ENCODE measurements at places on chromosomes 2 and 18.

GRCh38 chr18:11245879-11246278 is 96.5 kb upstream of the PIEZO2 start:
- DNase-seq = peak; percentile 86

- peak; percentile 65 for DNase-seq
Observed at GRCh38 chr2:201432038-201432620, 19.1 kb downstream of the TRAK2 start.

GRCh38 chr2:231926761-231927565 is 767 bp upstream of the NPPC start:
- no peak for DNase-seq

DNA sequence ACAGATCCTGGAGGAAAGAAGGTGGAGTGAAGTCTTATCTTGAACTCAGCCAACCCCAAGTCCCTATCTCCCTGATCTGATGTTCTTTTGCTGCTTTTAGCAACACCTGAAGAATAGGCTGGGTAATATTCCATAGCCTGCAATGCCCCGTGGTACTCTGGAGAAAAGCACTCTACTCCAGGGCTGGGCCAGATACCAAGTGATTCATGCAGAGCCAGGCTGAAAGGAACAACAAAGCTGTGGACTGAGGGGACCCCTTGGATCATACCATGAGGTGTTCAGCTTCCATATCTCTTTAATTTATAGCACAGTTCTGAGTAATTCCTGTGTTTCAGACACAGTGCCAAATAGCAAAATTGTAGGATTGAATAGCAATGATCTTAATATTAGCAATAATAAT is 130.6 kb downstream of the NXPH2 start:
- no peak for DNase-seq

DNA sequence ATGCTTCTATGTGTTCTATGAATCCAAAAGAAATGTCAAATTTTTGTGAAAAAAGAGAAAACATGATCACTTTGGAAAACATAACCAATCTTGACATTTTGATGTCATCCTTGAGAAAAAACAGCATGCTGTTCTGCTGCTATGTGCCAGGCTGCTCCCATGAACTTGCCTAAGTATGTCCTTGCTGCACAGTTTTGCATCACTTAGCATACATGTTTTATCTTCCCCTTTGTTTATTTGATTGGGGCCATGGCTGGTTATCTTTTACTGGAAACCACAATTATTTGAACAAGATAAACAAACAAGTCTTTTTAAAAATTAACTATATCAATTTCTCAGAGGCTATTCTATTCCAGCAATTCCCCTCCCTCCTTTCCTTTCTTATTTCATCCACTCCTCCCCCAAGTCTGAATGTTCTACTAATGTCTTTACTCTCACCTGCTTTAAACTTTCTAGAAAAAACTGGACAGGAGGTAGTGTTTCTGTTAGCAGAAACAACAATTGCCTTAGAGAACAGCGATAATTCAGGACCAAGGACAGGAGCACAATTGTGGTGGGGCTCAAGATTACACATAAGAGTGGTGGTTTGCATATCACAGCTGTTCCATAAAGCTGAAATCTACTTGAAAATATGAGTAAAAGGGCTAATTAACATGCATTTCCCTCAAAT is 6.7 kb downstream of the AOX1 start:
- peak; percentile 58 for DNase-seq

GRCh38 chr2:180599804-180600203 is 380.6 kb upstream of the UBE2E3 start:
- no peak for DNase-seq

DNA sequence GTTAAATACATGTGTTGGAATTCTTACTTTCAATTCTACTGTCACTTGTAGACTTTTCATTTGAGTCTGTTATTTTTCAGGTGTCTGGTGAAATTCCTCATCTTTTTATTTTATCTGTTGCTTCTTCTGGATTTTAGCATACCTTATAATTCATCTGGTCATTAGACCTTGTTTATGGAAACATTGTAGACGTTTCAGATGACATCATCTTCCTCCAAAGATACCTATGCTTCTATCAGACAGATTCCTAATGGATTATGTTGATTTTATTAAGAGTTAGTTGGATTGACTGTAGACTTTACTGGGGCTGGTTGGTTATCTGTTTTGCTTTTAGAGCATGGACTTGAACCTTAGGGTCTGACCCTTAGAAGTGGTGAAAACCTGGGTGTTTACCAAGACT is 15.3 kb upstream of the MFSD2B start:
- DNase-seq = no peak

DNA sequence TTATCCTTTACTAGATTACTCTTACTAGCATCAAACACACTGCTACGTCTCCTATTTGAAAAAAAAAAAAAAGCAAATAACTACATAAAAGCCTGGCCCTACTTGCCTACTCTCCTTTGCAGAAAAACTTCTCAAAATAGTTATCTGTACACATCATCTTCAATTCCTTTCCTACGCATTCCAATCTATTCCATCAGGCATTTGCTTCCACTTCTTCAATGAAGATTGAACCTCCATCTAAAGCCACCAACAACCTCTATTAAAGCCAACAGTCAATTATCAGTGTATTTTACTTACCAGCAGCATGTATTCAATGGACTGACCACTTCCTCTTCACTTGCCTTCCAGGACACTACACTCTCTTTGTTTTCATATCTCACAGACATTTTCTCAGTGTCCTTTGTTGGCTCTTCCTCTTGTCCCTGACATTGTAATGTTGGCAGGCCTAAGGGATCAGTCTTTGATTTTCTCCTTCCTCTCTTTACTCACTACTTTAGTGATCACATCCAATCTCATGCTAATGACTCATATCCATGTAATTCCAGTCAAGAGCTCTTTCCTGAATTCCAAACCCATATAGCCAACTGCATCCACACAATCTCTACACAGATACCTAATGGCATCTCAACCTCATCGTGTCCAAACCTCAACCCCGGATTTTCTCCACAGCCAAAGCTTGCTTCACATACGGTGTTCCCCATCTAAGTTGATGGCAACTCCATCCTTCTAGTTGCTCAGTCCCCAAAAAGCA is 131.3 kb downstream of the CCDC148 start:
- DNase-seq = peak; percentile 4

DNA sequence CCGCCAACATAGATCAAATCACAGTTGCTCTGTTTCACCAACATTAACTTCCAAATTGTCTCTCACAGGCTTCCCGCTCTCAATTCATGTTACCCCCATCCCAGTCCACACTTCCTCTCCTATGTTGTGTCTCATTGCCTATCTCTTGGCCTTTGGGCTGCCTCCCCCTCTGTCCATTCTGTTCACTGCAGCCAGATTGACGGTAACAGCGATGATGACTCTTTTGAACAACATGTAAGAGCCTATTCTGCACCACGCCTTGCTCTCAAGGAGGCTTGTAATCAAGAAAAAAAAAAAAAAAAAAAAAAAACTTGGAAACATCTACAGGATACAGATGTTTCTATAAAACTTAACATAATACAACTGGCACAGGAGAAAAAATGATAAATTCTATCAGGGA is 77.3 kb upstream of the RMDN2 start:
- no peak for DNase-seq

GRCh38 chr2:102803041-102803896 is 41.4 kb downstream of the TMEM182 start:
- DNase-seq = no peak

Measured in foreskin fibroblast (primary cell).